ENCODE measurements at places on chromosomes 2 and 18. TPM values are rescaled to one million over a fixed set of nuclear protein-coding genes. Genes with fewer than 3 reads are reported as not detected.
A peak's percentile ranks its signal among the peaks of the same experiment; 100 is the strongest.

Gene HOXD13
- not detected for total RNA-seq

Gene MC2R
- total RNA-seq, result not detected

- no peaks in the 10 kb centered on the region for H3K4me1 ChIP-seq
- peak; percentile 56 for DNase-seq
- no peaks in the 10 kb centered on the region for H3K27me3 ChIP-seq
- H3K36me3 ChIP-seq, result no peaks in the 10 kb centered on the region
- H3K4me3 ChIP-seq, result no peak overlapping the region
Observed at GRCh38 chr2:217510771-217511291, 492.0 kb downstream of the TNS1 start.

Gene PFN4
- 0.44 TPM for total RNA-seq

DNA sequence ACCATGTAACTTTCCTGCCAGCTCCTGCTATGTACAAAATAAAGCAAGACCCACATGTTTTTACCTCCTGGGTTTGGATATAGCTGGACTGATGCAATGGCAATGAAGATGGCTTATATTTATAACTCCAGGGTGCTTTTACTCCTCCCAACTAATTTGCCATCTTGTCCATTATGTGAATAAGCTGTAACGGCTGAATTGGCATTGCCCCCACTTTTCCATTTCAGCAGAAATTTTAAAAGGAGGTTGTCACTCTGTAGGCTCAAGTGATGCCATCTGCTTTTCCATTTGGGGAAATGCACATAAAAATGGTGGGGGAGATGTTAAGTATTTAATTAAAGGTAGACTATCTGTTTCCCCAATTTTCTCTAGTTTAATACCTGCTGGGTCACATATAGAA is 345.5 kb downstream of the ERBB4 start:
- no peaks in the 10 kb centered on the region for H3K4me1 ChIP-seq
- no peak for DNase-seq
- H3K4me3 ChIP-seq, result no peak overlapping the region
- H3K27ac ChIP-seq, result no peak overlapping the region
